Stimulated activated CD8-positive, alpha-beta memory T cell treated with anti-CD3 and anti-CD28 coated beads, Interleukin-15, amount 100 ng/mL, for 1 hour (primary cell): ENCODE measurements at places on chromosomes 2 and 18.

DNA sequence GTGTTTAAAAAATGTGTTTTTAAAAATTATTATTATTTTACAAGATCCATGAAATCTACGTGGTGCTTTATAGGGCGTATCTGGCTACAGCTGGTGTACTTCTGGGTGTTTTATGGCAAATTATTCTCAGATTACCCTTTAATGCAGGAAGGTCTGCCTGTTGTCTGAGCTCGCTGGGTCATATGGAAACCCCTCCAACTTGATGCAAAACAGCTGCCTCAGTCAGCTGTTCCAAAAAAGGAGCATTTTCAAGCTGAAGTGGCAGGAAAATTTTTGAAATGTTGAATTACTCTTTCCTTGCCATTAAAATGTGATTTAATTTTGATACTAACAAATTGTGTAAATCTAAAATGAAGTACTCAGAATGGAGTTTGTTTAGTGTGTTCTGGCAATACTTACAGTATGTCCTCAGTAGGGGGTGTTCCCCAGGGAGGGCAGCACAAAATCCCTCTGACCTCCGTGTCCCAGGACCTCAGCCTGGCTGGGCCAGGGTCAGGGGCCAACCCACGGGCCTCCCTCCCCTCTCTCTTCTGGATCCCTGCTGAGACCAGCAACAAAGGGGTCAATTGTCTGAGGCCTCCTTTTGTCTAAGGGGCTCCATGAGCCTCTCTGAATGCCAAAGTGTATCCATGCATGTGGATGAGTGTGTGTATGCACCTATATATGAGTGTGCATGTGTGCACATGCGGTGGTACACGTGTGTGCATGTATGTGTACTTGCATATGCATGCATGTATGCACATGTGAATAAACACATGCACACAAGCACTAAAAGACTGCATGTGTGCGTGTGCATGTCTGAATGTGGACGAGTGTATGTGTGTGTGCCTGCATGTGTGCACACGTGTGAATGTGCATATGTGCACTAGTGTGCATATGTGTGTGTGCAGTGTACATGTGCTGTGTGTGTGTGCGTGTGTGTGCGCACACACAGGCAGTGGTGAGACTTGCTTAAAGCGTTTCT is 105.4 kb downstream of the ACOXL start:
- DNase-seq = no peak

- no peak for DNase-seq
Observed at GRCh38 chr2:166419616-166419934, 43.8 kb upstream of the SCN9A start.

DNA sequence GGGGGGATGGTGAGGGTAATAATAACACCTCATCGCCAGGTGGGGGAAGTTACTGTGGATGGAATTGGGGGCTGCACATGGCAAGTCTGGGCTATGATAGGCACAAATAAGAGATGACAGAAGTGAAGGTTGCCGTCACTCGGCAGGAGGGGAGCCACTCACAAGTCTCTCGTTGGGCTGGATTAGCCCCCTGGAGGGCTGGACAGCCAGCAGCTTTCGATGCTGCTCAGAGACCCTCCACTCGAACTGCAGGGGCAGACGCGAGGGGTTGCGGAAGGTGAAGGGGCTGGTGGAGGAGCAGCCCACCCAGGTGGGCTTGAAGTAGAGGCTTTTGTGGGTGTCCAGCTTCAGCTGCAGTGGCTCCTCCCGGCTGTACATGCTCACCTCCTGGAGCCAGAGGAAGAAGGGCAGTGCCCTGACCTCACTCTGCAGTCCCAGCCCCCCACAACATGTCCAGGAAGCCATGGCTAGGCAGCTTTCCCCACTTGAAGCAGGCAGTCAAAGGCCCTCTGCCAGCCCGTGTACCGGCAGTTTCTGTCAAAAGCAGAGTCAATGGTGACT is 18.2 kb downstream of the CFAP65 start:
- DNase-seq = no peak

DNA sequence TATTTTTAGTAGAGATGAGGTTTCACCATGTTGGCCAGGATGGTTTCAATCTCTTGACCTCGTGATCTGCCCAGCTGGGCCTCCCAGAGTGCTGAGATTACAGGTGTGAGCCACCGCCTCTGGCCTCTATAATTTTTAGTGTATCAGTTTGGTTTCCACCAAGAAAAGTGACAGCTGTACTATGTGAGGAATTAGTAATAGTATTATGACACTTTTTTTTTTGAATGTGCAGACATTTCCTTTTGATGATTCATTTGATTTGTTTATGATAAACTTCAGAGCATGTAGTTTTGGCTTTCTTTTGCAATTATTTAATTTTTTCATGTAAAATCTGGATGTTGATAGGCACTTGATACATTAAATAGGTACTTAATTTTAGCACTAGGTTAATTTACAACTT is 61.5 kb downstream of the PTPN4 start:
- no peak for DNase-seq

GRCh38 chr18:41690332-41691127 is 264.5 kb upstream of the PIK3C3 start:
- no peak for DNase-seq

GRCh38 chr2:16400127-16400623 is 265.5 kb downstream of the CYRIA start:
- DNase-seq = no peak

GRCh38 chr2:185668710-185669109 is 69.9 kb upstream of the FSIP2 start:
- no peak for DNase-seq

- no peak for DNase-seq
Observed at GRCh38 chr2:21461754-21462240, 338.0 kb downstream of the TDRD15 start.

GRCh38 chr2:42770288-42771131 is 6.6 kb upstream of the OXER1 start:
- DNase-seq = no peak

DNA sequence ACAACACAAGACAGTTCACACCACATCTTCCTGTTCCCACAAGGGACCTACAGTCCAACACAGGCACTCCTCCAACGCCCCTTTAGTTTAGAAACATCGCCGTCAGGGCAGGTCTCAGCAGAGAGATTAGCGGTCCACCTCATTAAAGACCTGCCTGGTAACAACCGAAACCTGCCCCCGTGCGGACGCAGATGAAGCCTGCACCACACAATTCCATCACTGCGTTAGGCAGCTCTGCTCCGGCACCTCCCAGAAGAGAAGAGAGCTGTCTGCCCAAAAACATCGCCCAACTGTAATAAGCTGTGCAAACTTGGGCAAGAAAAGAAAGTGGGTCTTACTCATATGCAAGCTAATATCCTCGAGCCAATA is 32.7 kb downstream of the ZNF516 start:
- DNase-seq = no peak

DNA sequence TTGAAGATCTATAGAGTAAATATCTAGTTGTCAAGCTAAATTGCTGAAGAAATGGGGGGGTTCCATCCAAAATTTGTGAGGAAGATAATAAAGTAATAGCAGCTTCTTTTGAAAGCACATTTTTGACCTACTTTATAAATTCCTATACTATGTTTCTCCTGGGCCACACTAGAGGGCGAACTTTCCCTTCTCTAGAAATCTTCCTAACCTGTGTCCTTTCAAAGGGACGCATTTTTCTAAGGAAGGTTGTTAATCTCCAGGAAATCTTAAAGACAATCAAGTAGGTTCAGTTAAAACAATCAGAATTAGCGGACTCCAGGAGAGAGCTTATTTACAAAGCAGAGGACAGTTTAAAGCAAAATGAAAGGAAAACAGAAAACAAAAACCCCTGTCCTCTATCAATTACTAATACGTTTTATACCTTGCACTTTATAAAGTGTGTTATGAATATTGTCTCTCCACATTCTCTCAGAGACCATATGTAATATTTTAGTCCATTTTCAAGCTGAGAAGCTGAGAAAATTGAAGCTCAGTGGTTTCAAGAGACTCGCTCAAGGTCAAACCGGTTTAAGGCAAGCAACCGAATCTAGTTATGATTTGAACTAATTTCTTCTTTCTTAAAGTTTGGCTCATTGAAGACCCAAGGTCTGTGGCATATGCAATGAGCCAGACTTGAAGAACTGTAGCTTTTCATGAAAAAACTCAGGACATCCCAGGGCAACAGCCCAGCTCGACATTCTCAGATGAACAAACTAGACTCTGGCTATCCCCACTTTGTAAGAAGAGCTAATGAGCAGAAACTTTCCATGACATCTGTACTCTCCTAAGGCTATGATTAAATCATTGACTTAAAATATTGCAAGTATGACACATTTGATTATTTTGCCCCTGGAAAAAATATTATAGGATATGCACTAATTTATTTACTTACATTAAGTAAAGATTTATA is 273.6 kb downstream of the PAX3 start:
- DNase-seq = no peak

DNA sequence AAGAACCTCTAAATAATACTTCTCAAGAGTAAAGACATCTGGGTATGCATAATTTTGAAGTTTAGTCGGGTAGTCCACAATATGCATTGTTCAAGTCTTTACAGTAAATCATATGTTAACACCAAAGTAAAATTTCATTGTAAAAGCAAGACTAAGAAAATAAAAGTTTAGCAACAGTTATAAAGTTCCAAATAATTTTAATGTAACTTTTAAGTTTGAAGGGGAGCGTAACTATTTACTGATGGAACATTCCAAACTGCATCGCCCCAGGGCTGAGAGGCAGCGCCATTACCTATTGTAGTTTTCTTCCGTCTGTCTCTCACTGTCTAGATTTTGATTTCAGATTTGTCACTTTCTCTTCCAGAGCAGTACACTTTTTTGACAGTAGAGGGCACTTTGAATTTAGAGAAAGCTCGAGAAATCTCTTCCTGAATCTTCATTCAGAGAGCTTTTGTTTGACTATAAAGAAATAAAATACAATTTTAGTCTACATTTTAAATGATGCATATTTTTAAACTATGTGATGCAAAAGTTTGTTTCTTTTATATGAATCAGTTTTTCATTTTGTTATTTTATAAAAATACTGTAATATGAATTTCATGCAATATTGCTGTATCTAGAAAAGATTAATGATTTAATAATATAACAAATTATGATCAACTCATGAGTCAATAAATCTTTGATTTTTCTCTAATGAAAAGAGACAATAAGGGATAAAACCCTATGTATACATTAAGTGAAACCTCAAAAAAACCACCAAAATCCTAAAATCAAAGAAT is 389.8 kb downstream of the FIGN start:
- DNase-seq = no peak

DNA sequence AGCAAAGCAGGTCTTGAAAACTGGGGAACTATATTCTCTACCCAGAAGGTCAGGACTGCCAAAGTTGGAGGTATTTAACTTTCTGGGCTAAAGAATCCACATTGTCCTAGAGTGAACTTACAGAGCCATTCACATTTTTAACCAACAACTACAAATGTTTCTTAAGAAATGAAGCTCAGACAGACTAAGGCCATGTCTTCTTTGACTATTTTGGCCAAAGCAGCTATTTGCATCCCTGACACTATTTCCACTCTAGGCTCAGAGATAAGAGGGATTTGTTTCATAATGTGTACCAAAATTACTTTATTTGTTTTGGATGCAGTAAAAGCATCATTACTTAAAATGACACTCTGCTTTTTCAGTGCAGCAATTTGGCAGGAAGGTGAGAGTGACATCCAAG is 18.1 kb downstream of the PID1 start:
- DNase-seq = no peak

DNA sequence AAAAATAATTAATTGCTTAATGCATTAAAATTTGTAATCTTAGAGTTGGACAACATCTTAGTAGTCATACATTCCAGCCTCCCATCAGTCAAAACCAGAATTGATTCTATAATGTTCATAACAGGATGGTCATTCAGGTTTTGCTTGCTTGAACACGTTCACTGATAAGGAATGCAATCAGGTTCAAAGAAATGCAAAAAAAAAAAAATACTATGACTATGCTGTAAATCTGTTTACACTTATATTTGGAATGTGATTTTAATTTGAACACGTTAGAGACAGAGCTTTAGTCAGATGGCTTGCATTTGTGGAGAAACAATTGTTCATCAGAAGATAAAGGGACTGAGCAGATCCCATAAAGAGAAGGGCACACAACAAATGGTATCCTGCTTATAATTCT is 131.3 kb upstream of the UNC80 start:
- no peak for DNase-seq

GRCh38 chr2:172772633-172773032 is 37.0 kb downstream of the RAPGEF4 start:
- no peak for DNase-seq

GRCh38 chr2:172693037-172693436 is 42.6 kb upstream of the RAPGEF4 start:
- no peak for DNase-seq

DNA sequence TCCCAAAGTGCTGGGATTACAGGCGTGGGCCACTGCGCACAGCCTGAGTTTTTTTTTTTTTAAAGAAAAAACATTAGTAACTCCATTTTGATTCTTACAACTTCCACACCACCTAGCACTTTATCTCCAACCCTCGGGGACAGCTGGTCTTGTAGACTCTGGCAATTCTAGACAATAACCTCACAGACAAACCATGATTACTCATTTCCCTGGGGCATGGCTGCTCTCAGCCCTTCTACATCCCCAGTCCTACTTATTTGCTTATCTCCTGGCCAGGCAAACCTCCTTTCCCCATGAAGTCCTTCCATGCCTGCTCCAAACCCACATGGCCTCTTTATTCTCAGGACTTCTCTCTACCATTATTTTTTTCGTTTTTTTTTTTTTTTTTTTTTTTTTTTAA is 91.1 kb downstream of the ACTR3 start:
- DNase-seq = no peak

GRCh38 chr2:159026170-159026569 is 57.7 kb downstream of the TANC1 start:
- DNase-seq = no peak

DNA sequence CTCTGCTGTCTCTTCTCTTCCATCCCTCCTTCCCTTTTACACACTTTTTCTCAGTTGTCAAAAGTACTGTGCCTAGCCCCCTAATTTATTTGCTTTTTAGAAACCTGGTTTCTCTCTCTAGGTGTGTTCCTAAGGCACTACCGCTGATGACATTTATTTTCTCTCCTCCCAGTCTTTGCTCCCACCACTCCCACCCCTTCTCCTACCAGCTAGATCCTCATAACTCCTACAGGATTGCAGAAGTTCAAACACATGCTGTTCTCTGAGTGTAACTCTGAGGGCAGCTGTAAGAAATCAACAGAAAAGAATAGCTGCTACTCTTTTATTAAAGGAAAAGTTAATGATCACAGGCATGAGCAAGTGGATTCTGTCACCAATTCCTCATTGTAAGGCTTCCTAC is 22.3 kb upstream of the LRRTM1 start:
- DNase-seq = no peak

GRCh38 chr2:188964976-188965546 is 9.1 kb upstream of the COL3A1 start:
- DNase-seq = no peak
